ENCODE measurements at places on chromosomes 4 and X. TPM values are rescaled to one million over a fixed set of nuclear protein-coding genes. Genes with fewer than 3 reads are reported as not detected.

VCX3B gene
- total RNA-seq = not detected

SLC2A9 gene
- 2.8 TPM for total RNA-seq

CYTL1 gene
- total RNA-seq = 0.15 TPM

SPANXD gene
- total RNA-seq = not detected

TSPAN7 gene
- not detected for total RNA-seq

TRPC5OS gene
- under 0.01 TPM for total RNA-seq

RASSF6 gene
- total RNA-seq = under 0.01 TPM

FUNDC1 gene
- 11.4 TPM for total RNA-seq

All from smooth muscle cell of trachea (primary cell).